ENCODE measurements at places on chromosomes 13 and 19. TPM values are rescaled to one million over a fixed set of nuclear protein-coding genes. Genes with fewer than 3 reads are reported as not detected.

- no peak for DNase-seq
These were observed 21.7 kb downstream of the MYH14 start for GRCh38 chr19:50224986-50225747.

- DNase-seq, result no peak
These were observed 57.9 kb downstream of the SMARCA4 start for GRCh38 chr19:11018763-11019162.

GRCh38 chr13:113551081-113552000, 33.2 kb upstream of the TFDP1 start:
- DNase-seq, result no peak

- no peak for DNase-seq
These were observed 82.5 kb downstream of the AKAP11 start for GRCh38 chr13:42354241-42355091.

The KLK4 gene
- total RNA-seq, result 0.47 TPM

DNA sequence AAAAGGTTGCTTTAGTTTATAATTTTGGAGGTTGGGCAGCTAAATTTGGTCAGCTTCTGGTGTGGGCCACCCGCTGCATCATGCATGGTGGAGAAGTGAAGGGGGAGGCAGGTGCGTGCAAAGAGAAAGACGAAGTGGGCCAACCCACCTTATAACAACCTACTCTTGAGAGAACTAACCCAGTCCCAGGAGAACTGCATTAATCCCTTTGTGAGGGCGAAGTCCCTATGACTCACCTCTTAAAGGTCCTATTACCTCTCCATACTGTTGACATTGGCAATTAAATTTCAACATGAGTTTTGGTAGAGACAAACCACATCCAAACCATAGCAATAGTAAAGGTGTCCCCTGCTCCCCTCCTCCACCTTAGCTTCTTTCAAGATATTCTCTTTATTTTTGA, 7.7 kb upstream of the FGF9 start:
- no peak for DNase-seq

The PTH2 gene
- total RNA-seq, result not detected

- no peak for DNase-seq
These were observed 3.8 kb downstream of the TRIM28 start for GRCh38 chr19:58547323-58548312.

DNA sequence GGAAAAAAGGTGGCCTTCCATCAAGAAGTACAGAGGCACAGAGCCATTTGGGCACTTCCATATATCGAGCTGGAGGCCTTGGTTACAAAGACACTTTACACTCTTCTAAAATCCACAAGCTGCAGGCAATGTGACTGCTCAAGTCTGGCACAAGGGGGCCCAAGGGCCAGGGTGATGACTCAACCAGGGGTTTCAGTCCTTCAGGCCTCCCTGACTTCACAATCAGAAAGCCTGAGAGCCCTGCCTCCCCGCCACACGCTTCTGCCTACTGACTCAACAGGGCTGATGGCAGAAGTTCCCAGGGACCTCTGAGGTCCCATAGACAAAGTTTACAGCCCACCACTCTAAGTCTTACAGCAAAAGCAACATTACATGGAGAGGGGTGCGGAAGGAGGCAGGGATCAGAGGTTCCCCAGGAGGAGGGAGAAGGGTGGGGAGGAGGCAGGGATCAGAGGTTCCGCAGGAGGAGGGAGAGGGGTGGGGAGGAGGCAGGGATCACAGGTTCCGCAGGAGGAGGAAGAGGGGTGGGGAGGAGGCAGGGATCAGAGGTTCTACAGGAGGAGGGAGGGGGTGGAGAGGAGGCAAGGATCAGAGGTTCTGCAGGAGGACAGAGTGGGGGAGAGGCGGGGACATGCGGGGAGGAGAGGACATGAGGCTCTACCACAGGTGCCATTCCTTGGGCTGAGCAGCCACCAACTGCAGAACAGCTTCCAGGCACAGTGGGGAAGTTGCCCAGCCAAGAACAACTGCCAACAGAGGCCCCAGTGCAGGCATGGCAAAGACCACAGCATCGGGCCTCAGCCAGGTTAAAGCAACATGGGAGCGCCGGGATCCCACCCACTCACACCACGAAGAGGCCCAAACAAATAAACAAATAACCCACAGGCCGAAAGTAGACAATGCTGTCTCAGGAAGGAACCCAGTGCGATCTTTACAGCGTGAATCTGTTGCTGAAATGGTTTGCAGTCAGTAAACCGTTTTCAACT, 52.0 kb downstream of the SLC7A1 start:
- DNase-seq, result no peak

DNA sequence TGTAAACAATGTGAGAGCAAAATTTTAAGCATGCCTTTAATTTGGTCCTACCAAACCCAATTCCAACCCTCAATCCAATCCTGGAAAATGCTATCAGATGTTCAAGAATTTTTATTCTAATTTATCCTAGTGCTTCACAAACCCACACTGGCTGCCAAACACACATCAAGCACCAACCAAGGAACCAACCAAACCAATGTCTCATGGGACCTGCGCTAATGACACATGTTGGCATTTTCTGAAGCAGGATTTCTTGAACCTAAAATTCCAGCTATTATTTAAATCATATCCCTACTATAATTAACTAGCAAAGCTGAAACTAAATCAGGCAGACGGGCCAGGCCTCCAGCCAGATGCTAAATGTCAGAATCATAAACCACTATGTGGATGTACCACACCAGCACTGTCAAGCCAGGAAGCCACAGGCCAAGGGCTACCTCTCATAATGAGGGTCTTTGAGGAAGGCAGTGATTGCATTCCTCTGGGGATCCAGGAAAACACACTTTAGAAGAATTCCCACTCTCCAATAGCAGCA, 5.8 kb downstream of the LATS2 start:
- no peak for DNase-seq

The MPHOSPH8 gene
- 28.5 TPM for total RNA-seq

The CRB3 gene
- total RNA-seq, result 75.7 TPM

- peak; percentile 96 for DNase-seq
These were observed 10.4 kb downstream of the ATP4B start for GRCh38 chr13:113647351-113648215.

The GRIN2D gene
- total RNA-seq, result 0.39 TPM

DNA sequence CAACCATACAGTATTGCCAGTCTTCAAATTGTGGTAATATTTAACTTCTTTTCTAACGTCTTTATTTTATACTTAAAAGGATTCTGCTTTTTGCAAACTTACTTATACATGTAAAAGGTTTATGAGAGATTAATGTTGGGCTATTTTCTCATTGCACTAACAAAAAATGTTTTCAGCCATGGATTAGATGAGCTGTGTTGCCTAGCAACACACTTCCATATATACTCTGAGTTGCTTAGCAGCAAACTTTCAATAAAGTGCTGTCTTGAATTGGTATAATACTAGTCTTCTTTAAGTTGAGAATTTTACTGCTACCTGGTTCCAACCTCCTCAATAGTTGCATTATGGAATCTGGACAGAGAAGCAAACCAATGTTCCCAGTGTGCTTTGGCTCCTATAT, 777.4 kb upstream of the PCDH9 start:
- no peak for DNase-seq

DNA sequence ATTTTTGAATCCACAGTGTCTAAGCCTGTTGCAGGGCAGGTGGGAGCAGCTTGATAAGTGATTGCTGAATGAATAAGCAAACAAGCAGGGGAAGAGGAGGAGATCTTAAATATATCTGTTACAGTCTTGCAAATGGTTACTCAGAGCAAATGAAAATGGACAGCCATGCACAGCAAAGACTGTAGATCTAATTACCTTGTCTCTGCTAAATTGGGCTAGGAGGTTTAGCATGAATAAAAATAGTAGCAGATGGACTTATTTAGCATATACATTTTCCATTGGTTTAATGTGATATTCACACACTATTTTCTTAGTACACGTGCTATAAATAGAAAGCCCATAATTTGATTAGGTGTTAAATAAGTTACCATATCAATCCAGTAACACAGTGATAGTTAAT, 72.9 kb upstream of the FARP1 start:
- DNase-seq, result no peak

DNA sequence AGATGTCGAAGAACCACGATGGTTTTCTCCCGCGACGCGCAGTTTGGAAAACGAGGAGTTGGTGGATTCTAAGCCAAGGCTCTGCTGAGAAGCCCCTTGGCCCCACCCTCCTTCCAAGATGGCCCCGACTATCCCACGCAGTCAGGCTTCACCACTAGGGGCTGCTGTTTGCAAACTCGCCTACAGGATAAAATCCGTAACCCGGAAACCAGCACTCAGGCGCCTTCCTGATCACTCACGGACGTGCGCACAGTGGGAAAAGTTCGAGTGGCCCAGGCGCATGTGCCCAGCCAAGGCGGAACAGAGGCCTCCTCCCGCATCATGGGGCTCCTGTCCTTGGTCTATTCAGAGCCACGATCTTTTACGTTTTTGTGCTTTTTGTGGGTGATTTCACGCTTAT, 19.2 kb upstream of the UQCR11 start:
- peak; percentile 28 for DNase-seq

The OVOL3 gene
- not detected for total RNA-seq

- no peak for DNase-seq
These were observed 69.9 kb downstream of the TSC22D1 start for GRCh38 chr13:44506251-44506650.

The IGFL4 gene
- total RNA-seq, result 5.5 TPM

DNA sequence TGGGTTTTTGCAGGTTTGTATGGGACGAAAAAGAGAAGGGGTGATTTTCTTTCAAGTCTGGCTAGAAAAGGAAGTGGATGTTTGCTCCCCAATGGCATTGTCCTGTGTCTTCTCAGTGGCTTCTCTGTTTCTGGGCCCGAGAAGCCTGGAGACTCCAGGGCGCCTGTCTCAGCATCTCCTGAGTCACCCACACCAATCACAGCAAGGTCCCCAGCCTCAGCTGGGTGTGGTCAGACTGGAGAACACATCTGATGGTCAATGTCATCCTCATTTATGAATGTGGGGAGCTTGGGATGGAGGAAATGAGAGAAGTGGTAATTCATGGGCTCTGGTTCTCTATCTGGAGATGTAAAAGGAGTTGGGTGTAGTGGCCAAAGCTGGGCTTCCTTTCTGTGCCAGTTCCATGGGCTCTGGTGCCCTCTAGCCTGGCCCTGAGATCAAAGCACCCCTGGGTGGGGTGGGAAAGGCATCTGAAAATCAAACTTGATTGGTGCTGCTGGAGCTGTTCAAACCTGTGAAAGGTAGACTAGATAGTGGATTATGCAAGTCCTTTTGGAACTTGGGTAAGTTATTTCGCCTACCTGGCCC, 13.4 kb downstream of the RASL11A start:
- no peak for DNase-seq

- DNase-seq, result no peak
These were observed 583 bp upstream of the ZNF480 start for GRCh38 chr19:52296400-52296772.

- no peak for DNase-seq
These were observed 73.2 kb upstream of the CACNA1A start for GRCh38 chr19:13579388-13580060.

- DNase-seq, result no peak
These were observed 1576.5 kb downstream of the PCDH9 start for GRCh38 chr13:65653613-65654012.

- DNase-seq, result no peak
These were observed 62.1 kb upstream of the FREM2 start for GRCh38 chr13:38624822-38625221.

The KIR2DL1 gene
- total RNA-seq, result not detected

DNA sequence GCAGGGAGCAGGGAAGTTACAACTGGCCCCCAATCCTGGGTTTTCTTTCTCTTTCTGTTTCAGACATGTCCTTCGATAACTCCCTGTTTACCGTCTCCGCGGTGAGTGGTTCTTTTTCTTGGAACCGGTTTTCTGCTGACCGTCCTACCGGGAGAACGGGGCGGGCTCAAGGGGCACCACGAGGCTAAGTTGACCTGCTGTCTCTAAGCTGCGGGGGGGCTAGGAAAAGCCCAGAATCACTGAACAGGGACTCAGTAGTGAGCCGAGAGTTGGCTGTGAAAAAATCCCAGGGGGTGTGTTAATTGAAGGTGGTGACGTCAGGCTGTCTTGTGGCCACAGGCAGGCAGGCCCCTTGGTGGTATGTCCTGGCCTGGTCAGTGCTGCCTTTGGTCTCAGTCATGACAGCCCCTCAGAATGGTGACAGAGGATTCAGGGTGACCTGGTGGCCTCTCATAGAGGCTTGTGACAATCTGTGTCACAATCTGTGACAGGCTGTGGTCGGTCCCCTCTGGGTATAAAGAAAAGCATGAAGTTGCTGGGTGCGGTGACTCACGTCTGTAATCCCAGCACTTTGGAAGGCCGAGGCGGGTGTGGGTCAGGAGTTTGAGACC, 8.1 kb upstream of the CARM1 start:
- DNase-seq, result no peak

The KLK8 gene
- total RNA-seq, result 117 TPM

DNA sequence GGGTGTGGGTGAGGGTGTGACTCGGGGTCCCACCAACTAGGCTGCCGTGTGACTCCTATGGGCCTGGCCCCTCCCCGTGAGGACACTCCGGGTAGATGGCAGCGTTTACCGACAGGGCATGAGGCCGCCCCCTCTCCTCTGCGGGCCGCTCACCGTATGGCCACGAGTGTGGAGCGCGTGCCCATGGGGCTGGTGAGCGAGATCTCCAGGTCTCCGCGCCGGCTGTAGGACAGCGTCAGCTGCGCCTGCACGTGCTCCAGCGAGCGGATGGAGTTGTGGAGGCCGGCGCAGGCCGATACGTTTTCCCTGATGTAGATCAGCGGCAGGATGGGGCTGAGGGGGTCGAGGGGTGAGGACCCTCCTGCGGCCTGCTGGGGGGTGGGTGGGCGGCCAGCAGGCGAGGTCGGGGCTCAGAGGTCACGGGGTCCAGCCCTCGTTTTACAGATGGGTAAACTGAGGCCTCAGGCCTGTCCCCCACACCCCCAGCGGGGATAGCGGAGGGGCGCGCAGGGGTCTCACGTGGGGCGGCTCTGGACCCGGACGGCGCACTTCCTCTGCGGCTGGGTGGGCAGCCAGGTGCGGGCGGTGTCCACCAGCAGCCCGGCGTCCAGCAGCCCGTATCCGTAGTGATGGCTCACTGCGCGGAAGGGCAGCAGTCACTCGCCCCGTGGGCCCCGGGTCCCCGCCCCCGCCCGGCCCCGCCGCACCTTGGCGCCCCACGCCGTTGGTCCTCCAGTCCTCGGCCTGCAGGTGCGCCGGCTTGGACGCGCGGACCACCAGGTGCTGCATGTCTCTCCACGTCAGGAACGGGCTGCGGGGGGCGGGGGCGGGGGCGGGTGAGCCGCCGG, 4.3 kb upstream of the C19orf25 start:
- no peak for DNase-seq

GRCh38 chr19:9720541-9720940, 45.6 kb upstream of the ZNF562 start:
- DNase-seq, result no peak

Data from lower leg skin (tissue), 4 donors.